Liver (tissue), 10 donors: ENCODE measurements at places on chromosomes 1 and 21. TPM values are rescaled to one million over a fixed set of nuclear protein-coding genes. Genes with fewer than 3 reads are reported as not detected.

The CD53 gene
- total RNA-seq = 30.4 TPM

The MYOM3 gene
- 0.05 TPM for total RNA-seq

The F13B gene
- 111 TPM for total RNA-seq

The IGSF5 gene
- total RNA-seq = not detected

The ZBED6 gene
- total RNA-seq = 4.9 TPM
